Activated CD4-positive, alpha-beta memory T cell treated with anti-CD3 and anti-CD28 coated beads for 36 hours (primary cell): ENCODE measurements at places on chromosomes 3 and 15. TPM values are rescaled to one million over a fixed set of nuclear protein-coding genes. Genes with fewer than 3 reads are reported as not detected.

DNA sequence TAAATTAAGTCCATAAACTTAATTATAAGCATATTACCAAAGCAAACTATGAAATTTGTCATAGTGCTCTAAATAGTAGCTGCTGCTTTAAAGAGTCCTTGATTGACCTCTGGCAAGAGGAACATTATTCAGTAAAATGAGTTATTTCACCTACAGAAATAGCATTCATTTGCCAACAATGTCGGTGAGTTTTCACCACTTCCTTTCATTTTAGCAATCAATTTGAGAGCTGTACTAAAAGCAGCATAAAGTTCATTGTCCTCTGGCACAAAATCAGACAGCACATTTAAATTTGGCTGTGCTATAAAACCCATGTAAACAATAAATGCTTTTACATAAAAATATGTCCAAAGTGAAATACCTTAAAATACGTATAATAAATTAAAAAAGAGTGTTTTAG, 1515.7 kb downstream of the SI start:
- no peaks in the 10 kb centered on the region for H3K4me1 ChIP-seq
- H3K36me3 ChIP-seq, result no peaks in the 10 kb centered on the region
- H3K27ac ChIP-seq, result no peak overlapping the region

DNA sequence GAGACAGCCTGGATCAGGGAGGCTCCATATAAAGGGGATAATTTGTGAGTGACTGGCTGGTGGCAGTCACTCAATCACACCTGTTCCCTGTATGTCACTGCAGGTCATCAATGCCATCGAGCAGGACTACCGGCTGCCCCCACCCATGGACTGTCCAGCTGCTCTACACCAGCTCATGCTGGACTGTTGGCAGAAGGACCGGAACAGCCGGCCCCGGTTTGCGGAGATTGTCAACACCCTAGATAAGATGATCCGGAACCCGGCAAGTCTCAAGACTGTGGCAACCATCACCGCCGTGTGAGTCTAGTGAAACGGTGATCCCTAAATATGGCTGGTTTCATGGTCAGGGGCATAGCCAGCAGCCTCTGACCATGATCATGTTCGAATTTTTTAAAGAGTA, 453.2 kb downstream of the EPHB1 start:
- H3K36me3 ChIP-seq, result no peaks in the 10 kb centered on the region
- no peak overlapping the region for H3K27ac ChIP-seq
- H3K27me3 ChIP-seq, result no peaks in the 10 kb centered on the region

The TJP1 gene
- total RNA-seq, result not detected

The GPR87 gene
- total RNA-seq, result 1.1 TPM

The RBPMS2 gene
- total RNA-seq, result 0.12 TPM

DNA sequence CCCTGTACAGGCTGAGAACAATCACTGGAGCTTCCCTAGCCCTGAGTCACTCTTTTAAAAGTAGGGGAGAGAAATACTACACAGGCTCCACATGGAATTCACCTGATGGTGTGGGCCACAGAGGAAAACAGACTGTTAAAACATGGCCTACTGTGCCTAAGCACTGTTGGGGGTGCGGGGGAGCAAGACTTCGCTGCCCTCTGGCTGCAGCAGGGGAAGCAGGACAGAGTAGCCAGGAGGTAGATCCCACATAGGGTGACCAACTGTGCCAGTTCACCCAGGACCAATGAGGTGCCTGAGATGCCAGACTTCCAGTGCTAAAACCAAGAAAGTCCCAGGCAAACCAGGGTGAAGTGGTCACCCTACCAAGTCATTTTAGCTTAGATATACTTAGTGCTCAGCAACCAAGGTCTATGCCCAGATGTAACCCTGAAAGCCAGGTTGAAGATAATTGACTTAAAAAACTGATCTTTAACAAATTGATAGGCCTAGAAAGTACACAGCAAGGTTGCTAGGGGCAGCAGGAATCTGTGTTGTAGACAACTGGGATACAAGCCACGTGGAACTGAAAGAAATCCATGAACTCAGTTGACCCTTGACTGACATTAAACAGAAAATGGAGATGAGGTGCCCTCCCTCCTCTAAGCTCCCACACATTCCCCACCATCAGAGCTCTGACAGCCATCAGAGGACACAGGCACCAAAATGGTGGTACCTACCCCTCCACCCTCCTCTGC, 344.2 kb upstream of the PPP2R3A start:
- no peak overlapping the region for H3K4me3 ChIP-seq
- DNase-seq, result no peak
- H3K4me1 ChIP-seq, result no peaks in the 10 kb centered on the region
- H3K27ac ChIP-seq, result no peak overlapping the region
- H3K36me3 ChIP-seq, result no peaks in the 10 kb centered on the region

The C3orf85 gene
- not detected for total RNA-seq

GRCh38 chr15:23854203-23854911, 167.3 kb upstream of the NDN start:
- no peak overlapping the region for H3K27ac ChIP-seq
- peaks cover 2% of the 10 kb centered on the region for H3K27me3 ChIP-seq
- no peak for DNase-seq
- H3K4me3 ChIP-seq, result no peak overlapping the region
- H3K4me1 ChIP-seq, result no peaks in the 10 kb centered on the region

The SENP8 gene
- 2.5 TPM for total RNA-seq

DNA sequence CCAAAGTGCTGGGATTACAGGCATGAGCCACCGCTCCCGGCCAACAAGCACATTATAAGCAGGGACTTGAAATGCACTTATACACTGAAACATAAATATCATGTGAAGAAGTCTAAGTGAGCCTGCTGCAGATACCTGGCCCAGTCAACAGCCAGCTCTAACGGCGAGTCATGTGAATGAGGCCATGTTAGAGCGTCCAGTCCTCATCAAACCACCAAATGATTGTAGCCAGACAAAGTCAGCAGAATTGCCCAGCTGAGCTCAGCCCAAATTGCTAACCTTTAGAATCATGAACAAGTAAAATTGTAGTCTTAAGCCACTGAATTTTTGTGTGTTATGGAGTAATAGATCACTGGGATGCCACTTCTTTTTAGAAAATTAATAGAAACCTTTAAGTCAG, 37.8 kb upstream of the UACA start:
- no peaks in the 10 kb centered on the region for H3K27me3 ChIP-seq
- H3K36me3 ChIP-seq, result no peaks in the 10 kb centered on the region
- H3K4me1 ChIP-seq, result no peaks in the 10 kb centered on the region
- H3K27ac ChIP-seq, result no peak overlapping the region

DNA sequence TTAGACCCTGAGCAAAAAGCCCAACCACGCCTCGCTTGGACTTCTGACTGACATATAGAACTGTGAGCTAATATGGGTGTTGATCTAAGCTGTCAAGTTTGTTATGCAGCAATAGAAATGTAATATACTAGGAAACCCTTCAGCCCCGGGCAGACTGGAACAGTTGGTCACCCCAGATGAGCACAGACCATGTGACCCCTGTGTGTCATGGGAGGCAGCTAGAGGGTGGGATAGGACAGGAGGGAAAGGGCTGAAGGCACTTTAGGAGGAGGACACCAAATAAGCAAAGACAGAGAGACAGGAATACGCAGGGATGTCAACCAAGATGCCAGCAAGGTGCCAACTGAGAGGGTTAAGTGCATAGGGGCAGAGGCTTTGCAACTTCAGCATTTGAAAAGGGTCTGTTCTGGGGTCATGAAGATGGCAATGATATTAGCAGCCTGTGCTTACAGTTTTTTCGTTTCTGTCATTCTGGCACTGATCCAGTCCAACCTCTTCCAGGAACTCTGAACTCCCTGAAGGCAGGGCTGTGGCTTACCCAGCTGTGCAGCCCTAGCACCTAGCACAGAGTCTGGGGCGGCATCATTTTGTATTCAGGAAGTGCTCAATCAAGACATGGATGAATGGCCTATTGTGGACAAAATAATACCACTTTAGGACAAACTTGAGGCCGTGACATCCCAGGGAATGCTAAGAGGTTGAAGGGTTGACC, 51.4 kb downstream of the HES1 start:
- no peaks in the 10 kb centered on the region for H3K36me3 ChIP-seq
- no peak overlapping the region for H3K27ac ChIP-seq
- H3K4me1 ChIP-seq, result no peaks in the 10 kb centered on the region
- no peak overlapping the region for H3K4me3 ChIP-seq
- DNase-seq, result no peak
- no peaks in the 10 kb centered on the region for H3K27me3 ChIP-seq

The TEX55 gene
- total RNA-seq, result not detected

GRCh38 chr3:177338697-177339219, 141.5 kb upstream of the TBL1XR1 start:
- H3K4me1 ChIP-seq, result peaks cover 35% of the 10 kb centered on the region
- H3K36me3 ChIP-seq, result no peaks in the 10 kb centered on the region
- no peak for DNase-seq
- peak overlapping the region; percentile 38 for H3K27ac ChIP-seq
- H3K4me3 ChIP-seq, result no peak overlapping the region

- no peaks in the 10 kb centered on the region for H3K36me3 ChIP-seq
- peak; percentile 74 for DNase-seq
- no peak overlapping the region for H3K4me3 ChIP-seq
- no peaks in the 10 kb centered on the region for H3K27me3 ChIP-seq
Measured at GRCh38 chr3:184354121-184354728, 7.2 kb downstream of the CLCN2 start.

- no peak for DNase-seq
- H3K27me3 ChIP-seq, result no peaks in the 10 kb centered on the region
- H3K36me3 ChIP-seq, result no peaks in the 10 kb centered on the region
- no peak overlapping the region for H3K4me3 ChIP-seq
- H3K4me1 ChIP-seq, result no peaks in the 10 kb centered on the region
Measured at GRCh38 chr3:54621184-54621583, 306.7 kb downstream of the LRTM1 start.

- H3K27ac ChIP-seq, result no peak overlapping the region
- no peak for DNase-seq
- peaks cover 11% of the 10 kb centered on the region for H3K27me3 ChIP-seq
- H3K36me3 ChIP-seq, result no peaks in the 10 kb centered on the region
Measured at GRCh38 chr15:33154351-33155166, 40.0 kb downstream of the FMN1 start.

GRCh38 chr3:102756706-102757105, 321.9 kb downstream of the ZPLD1 start:
- no peaks in the 10 kb centered on the region for H3K36me3 ChIP-seq
- H3K4me3 ChIP-seq, result no peak overlapping the region
- no peaks in the 10 kb centered on the region for H3K4me1 ChIP-seq

The POU1F1 gene
- total RNA-seq, result not detected

GRCh38 chr3:171228240-171228639, 201.7 kb upstream of the SLC2A2 start:
- no peaks in the 10 kb centered on the region for H3K27me3 ChIP-seq
- DNase-seq, result no peak
- peaks cover 48% of the 10 kb centered on the region for H3K4me1 ChIP-seq

The GOLGA6L10 gene
- total RNA-seq, result 1.7 TPM

- H3K27ac ChIP-seq, result no peak overlapping the region
- H3K4me3 ChIP-seq, result no peak overlapping the region
- no peak for DNase-seq
- no peaks in the 10 kb centered on the region for H3K27me3 ChIP-seq
Measured at GRCh38 chr3:37945807-37946530, 44.6 kb upstream of the VILL start.

The RFTN1 gene
- total RNA-seq, result 106 TPM

GRCh38 chr3:197234947-197235914, 63.2 kb downstream of the DLG1 start:
- H3K27ac ChIP-seq, result no peak overlapping the region
- no peak for DNase-seq
- H3K36me3 ChIP-seq, result peaks cover 22% of the 10 kb centered on the region
- peaks cover 29% of the 10 kb centered on the region for H3K4me1 ChIP-seq

The TOPBP1 gene
- 73.9 TPM for total RNA-seq

- H3K36me3 ChIP-seq, result peaks cover 3% of the 10 kb centered on the region
- H3K27ac ChIP-seq, result no peak overlapping the region
- no peaks in the 10 kb centered on the region for H3K27me3 ChIP-seq
- no peak overlapping the region for H3K4me3 ChIP-seq
- no peak for DNase-seq
- peaks cover 12% of the 10 kb centered on the region for H3K4me1 ChIP-seq
Measured at GRCh38 chr3:119357190-119357589, 63.0 kb downstream of the ARHGAP31 start.

- no peaks in the 10 kb centered on the region for H3K36me3 ChIP-seq
- no peak overlapping the region for H3K27ac ChIP-seq
- no peaks in the 10 kb centered on the region for H3K4me1 ChIP-seq
Measured at GRCh38 chr3:24588629-24589512, 94.2 kb upstream of the THRB start.

- H3K27ac ChIP-seq, result no peak overlapping the region
- H3K4me3 ChIP-seq, result no peak overlapping the region
- no peaks in the 10 kb centered on the region for H3K4me1 ChIP-seq
- H3K27me3 ChIP-seq, result no peaks in the 10 kb centered on the region
- no peak for DNase-seq
- H3K36me3 ChIP-seq, result no peaks in the 10 kb centered on the region
Measured at GRCh38 chr15:47742742-47743141, 25.4 kb downstream of the SEMA6D start.

GRCh38 chr15:80645494-80646065, 49.5 kb upstream of the ABHD17C start:
- H3K4me3 ChIP-seq, result no peak overlapping the region
- H3K27ac ChIP-seq, result no peak overlapping the region
- no peaks in the 10 kb centered on the region for H3K4me1 ChIP-seq

DNA sequence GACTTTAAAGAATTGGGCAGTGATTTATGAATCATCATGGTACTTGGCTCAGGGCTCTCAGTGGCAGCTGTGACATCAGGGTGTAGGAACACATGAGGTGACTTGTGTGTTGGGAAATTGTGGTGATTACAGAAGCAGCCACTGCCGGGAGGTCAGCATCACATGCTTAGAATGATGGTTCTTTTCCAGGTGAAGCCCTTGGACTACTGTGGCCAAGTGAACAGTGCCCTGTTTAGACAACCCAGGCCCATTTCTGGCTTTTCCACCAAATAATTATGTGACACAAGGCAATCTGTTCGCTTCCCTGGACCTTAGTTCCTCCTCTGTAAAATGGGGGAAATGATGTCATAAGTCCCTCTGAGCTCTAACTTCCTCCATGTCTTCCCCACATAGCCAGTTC, 139.7 kb upstream of the ROPN1 start:
- H3K27me3 ChIP-seq, result peaks cover 10% of the 10 kb centered on the region
- H3K4me3 ChIP-seq, result no peak overlapping the region
- no peaks in the 10 kb centered on the region for H3K4me1 ChIP-seq
- DNase-seq, result no peak
- no peaks in the 10 kb centered on the region for H3K36me3 ChIP-seq

The ACAD9 gene
- 45.5 TPM for total RNA-seq

DNA sequence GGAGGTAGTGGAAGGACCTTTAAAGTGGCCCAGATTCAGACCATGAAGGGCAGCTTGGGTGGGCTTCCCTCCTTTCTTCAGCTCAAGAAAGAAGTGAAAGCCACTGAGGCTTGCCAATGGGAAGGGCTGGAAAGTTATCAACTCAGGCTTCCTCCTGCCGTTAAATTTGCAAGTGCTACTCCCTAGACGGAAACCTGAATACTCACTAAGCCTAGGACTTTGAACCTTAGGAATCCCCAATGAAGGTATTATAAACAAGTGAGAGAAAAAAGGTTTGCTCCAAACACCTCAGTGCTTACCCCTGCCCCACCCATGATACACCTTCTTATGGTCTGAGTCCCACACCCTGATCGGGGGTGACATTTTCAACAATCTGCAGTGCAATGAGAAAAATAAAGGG, 396.4 kb downstream of the SHQ1 start:
- H3K27ac ChIP-seq, result no peak overlapping the region
- H3K27me3 ChIP-seq, result peaks cover 35% of the 10 kb centered on the region
- peaks cover 26% of the 10 kb centered on the region for H3K4me1 ChIP-seq
- H3K36me3 ChIP-seq, result no peaks in the 10 kb centered on the region

The MUC13 gene
- not detected for total RNA-seq
